ENCODE measurements at places on chromosomes 2 and 18. TPM values are rescaled to one million over a fixed set of nuclear protein-coding genes. Genes with fewer than 3 reads are reported as not detected.

The RAB31 gene
- total RNA-seq = 45.5 TPM

The SOCS6 gene
- total RNA-seq = 59.8 TPM

The HOXD1 gene
- total RNA-seq = not detected

The ABCB11 gene
- under 0.01 TPM for total RNA-seq

The COL4A3 gene
- not detected for total RNA-seq

The FOXD4L1 gene
- total RNA-seq = under 0.01 TPM

The TMEM150A gene
- total RNA-seq = 5.8 TPM

The CYTIP gene
- not detected for total RNA-seq

The SIX3 gene
- total RNA-seq = 4.1 TPM

The TRIM43 gene
- total RNA-seq = not detected

The DAW1 gene
- total RNA-seq = 0.07 TPM

The TNFAIP6 gene
- total RNA-seq = not detected

The PJVK gene
- total RNA-seq = 2.4 TPM

The FHOD3 gene
- total RNA-seq = 9.2 TPM

The UGT1A6 gene
- 5.5 TPM for total RNA-seq

The CCBE1 gene
- total RNA-seq = 0.28 TPM

The IMPA2 gene
- total RNA-seq = 91.6 TPM

The IL1B gene
- 257 TPM for total RNA-seq

The NXPH2 gene
- total RNA-seq = not detected

The AKAIN1 gene
- not detected for total RNA-seq

The NPAS2 gene
- total RNA-seq = 17.8 TPM

The KATNAL2 gene
- total RNA-seq = 3.9 TPM

The NYAP2 gene
- total RNA-seq = under 0.01 TPM

The CD8B2 gene
- total RNA-seq = not detected

The KIF5C gene
- total RNA-seq = under 0.01 TPM

The GAL3ST2 gene
- total RNA-seq = not detected

The ELMOD3 gene
- 25.6 TPM for total RNA-seq

The SCN3A gene
- not detected for total RNA-seq

The CHN1 gene
- total RNA-seq = 1.3 TPM

The HOXD9 gene
- not detected for total RNA-seq

The VAPA gene
- total RNA-seq = 419 TPM

The SERPINB3 gene
- total RNA-seq = 32.5 TPM

The ATP6V1B1 gene
- total RNA-seq = 0.21 TPM

The NCKAP5 gene
- total RNA-seq = 5.2 TPM

The IMP4 gene
- total RNA-seq = 142 TPM

The COLEC12 gene
- not detected for total RNA-seq

The WDCP gene
- total RNA-seq = 6.2 TPM

The DLX2 gene
- 0.28 TPM for total RNA-seq

The SNTG2 gene
- total RNA-seq = 0.14 TPM

The REEP1 gene
- total RNA-seq = under 0.01 TPM

The ABCB6 gene
- 24.3 TPM for total RNA-seq

The TMEM182 gene
- 6.5 TPM for total RNA-seq

The DLGAP1 gene
- not detected for total RNA-seq

The TCF7L1 gene
- 3.8 TPM for total RNA-seq

The POMC gene
- total RNA-seq = 0.07 TPM

The MAIP1 gene
- 21.9 TPM for total RNA-seq

The ALKAL2 gene
- not detected for total RNA-seq

The RAB6C gene
- under 0.01 TPM for total RNA-seq

The IL1RL1 gene
- total RNA-seq = 53.3 TPM
